CD4-positive, alpha-beta memory T cell (primary cell): ENCODE measurements at places on chromosomes 3 and 15.

DNA sequence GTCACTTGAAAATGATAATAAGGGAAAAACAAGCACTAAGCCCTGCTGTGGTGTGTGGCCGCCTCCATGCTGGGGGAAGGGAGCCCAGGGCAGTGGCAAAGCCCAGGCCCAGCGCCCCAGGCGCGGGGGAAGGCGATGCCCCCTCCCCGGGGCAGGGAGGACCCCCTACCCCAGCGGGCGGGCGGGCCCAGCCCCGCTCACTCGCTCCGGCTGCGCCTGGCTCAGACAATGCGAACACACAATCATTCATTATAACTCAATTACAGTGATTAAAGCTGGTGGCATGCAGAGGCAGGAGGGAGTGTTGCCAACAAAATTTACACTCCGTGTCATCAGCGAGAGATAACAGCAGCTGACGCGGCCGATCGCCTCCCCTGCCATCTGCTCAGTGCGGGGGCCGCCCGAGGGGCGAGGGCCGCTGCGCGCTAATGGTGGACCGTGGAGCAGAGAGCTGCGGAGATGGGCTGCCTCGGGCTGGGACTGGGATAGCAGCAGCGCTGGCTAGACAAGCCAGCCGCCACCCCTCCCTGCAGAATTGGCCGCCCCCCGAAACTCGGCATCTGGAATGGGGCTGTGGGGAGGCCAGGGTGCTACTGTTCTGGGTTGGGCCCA lies 64.1 kb downstream of the TLE3 start:
- no peak for DNase-seq

DNA sequence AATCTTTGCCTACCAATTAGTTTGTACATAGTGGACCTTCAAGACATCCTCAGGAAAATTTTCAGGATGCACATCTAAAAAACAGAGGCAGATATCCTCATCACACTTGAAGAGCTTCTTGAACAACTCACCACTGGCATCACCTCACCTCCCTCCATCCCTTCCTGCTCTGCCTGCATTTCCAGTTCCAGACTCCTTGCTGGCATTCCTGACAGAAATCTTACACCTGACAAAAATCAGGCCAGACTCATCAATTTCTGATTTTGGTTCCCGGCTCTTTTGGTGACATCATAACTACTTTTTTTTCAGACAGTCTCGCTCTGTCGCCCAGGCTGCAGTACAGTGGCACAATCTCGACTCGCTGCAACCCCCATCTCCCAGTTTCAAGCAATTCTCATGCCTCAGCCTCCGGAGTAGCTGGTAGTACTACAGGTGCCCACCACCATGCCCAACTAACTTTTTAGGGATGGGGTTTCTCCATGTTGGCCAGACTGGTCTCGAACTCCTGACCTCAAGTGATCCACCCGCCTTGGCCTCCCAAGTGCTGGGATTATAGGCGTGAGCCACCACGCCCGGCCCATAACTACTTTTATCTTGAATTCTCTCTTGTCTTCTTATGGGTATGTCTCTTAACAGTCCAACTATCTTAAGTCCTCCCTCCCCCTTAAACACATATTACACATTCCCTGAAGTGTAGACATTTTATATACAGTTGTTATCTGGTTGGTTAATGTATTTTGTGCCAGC lies 216.6 kb upstream of the IL12A start:
- DNase-seq, result no peak

DNA sequence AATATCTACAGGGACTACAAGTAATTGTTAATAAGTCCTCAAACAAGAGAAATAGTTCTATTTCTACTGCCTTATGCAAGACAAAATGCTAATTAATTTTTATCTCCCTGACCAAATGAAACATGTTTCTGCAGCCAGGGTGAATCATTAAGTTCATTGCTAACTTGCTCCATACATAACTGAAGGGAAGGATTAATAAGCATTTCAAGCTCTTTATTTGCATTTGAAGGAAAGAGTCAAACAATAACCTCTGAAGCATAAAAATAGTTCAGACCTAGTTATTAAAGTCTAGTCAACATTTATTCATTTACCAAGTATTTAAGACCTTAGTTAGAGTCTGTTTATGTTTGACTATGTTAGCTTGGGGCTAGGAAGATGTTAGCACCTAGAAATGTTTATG lies 120.0 kb downstream of the ATP1B3 start:
- DNase-seq, result no peak

GRCh38 chr3:13006216-13006990 lies 66.8 kb downstream of the IQSEC1 start:
- DNase-seq, result no peak

DNA sequence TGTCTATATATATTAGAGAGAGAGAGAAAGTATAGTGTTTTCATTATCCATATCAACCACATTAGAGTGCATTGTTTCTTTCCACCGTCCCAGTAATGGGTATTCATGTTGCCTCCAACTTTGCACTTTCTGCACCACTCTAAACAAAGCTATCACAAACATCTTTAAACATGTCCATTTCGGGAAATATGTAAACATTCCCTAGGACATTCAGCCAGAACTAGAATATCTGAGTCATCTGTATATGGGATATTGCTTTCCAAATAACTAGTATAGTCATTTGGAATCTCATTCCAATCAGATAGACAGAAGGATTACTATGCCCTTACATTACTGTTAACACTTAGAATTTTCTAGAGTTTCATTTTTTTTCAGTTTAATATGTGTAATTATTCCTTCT lies 914.9 kb upstream of the EPHA6 start:
- DNase-seq, result no peak

DNA sequence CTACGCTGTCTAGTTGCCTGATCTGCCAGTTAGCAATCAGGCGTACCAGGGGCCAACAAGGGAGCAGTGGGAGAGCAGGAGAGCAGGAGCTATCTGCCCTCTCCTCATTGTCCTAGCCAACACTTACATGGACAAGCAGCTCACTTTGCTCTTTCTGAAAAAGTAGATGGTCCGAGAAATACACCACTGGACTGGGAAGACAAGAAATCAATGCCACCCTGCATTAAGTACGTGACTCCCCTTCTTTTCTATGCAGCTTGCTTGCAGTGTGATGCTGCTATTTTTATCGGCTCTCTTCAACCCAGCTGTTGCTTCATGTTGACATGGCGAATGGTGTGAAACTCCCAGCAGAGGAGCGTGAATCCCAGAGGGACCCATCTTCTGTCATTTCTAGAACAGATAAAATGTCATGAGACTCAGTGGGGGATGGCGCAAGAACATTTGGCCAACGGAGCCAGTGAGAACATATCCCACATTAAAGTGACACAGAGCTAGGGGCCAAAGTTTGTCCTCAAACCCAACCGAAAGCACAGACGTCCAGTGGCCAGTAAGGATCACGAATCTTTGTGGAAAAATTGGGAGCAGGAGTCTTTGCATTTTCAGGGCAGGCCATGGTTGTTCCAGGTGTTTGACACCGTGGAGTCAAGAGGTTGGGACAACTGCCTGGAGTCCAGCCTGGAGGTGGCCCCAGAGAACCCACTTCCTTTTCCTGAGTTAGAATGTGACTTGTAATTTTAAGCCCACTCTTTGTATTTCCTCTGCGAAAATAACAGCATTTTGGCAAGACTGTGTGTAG lies 53.7 kb upstream of the MEF2A start:
- no peak for DNase-seq

DNA sequence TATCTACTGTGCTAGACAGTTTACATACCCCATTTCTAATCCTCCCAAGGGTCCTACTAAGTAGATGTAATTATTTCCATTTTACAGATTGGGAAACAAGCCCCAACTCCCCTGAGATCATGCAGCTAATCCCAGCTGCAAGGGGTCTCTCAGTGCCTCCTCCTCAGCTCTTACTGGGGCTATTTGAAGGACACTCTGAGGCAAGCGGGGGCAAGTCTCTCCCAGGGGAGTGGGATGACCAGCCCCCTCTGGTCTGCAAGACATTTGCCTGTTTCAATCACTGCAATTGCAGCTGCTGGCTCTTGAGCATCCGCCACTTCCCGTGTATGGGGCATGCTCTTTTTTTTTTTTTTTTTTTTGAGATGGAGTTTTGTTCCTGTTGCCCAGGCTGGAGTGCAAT lies 11.4 kb downstream of the LAMP3 start:
- no peak for DNase-seq

DNA sequence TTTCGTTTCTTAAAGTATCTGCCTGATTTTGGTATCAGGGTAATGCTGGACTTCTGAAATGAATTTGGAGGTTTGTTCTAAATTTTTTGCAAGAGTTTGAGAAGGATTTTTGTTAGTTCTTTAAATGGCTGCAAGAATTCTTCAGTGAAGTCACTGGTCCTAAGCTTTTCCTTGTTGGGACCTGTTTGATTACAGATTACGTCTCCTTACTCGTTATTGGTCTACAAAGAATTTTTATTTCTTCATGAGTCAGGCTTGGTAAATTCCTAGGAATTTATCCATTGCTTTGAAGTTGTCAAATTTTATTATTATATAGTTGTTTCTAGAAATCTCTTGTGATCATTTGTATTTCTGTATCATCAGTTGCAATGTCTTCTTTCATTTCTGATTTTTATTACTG lies 196.0 kb downstream of the DPH6 start:
- DNase-seq, result no peak

GRCh38 chr3:35894735-35895134 lies 255.4 kb downstream of the ARPP21 start:
- no peak for DNase-seq

DNA sequence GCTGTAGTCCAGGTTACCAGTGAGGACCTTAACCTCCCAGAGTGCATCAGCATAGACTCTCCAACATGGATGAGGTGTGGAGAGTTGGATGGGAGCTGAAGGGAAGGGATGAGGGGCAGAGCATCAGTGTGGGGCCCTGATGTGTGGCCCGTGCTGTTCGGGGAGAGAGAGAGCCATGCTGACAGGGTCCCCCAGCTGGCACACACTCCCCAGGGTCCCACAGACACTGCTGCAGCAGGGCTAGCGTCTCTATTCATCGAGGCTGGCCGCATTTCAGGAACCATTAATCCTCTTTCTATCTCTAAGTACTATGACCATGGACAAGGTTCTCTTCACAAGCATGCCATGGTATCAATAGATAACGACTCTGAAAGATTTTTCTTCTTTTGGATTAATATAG lies 85.9 kb upstream of the PLXNA1 start:
- DNase-seq, result no peak

- no peak for DNase-seq
These were observed 27.5 kb upstream of the NDUFB4 start for GRCh38 chr3:120568598-120568997.

DNA sequence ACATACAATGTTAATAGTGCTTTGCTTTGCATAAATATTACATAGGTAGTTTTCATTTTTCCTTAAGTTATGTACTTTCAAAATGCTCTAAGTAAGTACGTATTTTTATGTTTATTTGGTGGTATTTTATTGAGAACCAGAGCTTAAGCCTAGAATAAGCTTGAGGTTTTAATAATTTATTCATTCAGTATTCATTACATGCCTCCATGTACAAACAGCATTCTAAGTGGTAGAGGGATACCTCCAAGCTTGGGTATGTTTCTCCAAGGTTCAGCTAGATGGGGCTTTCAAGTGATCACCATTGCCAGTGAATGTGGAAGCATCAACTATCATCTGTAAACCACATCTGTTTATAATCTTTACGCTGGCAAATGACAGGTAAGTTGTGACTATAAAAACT lies 52.3 kb downstream of the PEAK1 start:
- no peak for DNase-seq

- DNase-seq, result no peak
These were observed 57.4 kb downstream of the CDCP1 start for GRCh38 chr3:45088543-45089358.

- no peak for DNase-seq
These were observed 94.5 kb downstream of the WNT7A start for GRCh38 chr3:13785351-13785750.

- no peak for DNase-seq
These were observed 112.4 kb downstream of the ADCY5 start for GRCh38 chr3:123336441-123336851.
